Neural progenitor cell (in vitro differentiated cells): ENCODE measurements at places on chromosomes 1 and 21. TPM values are rescaled to one million over a fixed set of nuclear protein-coding genes. Genes with fewer than 3 reads are reported as not detected.

The MTARC1 gene
- total RNA-seq, result 11.3 and 11.5 TPM in 2 replicates

The DISP3 gene
- 2.0 and 3.4 TPM in 2 replicates for total RNA-seq

The PPIAL4G gene
- 0.03 and 0.09 TPM in 2 replicates for total RNA-seq

The VHLL gene
- total RNA-seq, result 0.34 TPM in 1 of 2 replicates, not detected in the other

The FOXO6 gene
- 2.1 TPM in 1 of 2 replicates, not detected in the other for total RNA-seq

The TNFSF4 gene
- 1.2 and 2.1 TPM in 2 replicates for total RNA-seq

The FCRL4 gene
- total RNA-seq, result not detected in 2 replicates

- DNase-seq, result no peak
Measured at GRCh38 chr21:17003258-17003615, 509.6 kb upstream of the CXADR start.

- DNase-seq, result no peak
Measured at GRCh38 chr1:95171270-95172245, 54.4 kb downstream of the TLCD4 start.

GRCh38 chr1:167273027-167273800 is 52.5 kb downstream of the POU2F1 start:
- DNase-seq, result no peak

DNA sequence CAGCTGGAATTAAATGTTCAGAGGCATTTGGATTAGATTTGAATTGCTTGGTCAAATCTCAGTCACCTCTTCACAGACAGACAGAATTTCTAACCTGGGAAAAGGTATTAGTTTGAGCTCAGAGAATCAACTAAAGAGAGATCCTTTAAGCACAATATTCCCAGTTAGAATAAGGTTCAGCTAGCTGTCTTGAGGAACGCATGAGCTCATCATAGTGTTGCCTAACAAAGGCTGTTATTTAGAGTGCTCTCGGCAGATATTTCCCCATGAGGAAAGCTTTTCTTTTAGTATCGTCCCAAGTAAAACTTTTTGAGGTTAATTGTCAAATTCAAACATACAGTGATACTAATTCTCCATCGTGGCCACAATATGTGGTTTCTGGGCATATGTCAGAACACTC is 269.9 kb downstream of the HLX start:
- DNase-seq, result no peak

DNA sequence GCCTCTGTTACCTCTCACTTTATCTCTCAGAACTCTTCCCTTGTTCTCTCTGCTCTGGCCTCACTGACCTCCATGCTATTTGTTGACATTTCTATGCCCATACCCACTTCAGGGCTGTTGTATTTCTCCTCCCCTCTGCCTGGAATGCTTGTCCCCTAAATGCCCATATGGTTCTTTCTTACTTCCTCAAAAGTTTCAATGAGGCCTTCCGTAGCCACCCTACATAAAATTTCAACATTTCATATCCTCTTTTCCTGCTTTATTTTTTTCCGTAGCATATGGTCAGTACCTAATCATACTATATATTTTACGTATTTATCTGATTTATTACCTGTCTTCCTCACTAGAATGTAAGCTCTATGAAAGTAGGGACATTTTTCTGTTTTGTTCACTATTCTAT is 47.1 kb upstream of the ZYG11A start:
- DNase-seq, result no peak

- DNase-seq, result no peak
Measured at GRCh38 chr1:180112984-180113647, 41.6 kb upstream of the QSOX1 start.

DNA sequence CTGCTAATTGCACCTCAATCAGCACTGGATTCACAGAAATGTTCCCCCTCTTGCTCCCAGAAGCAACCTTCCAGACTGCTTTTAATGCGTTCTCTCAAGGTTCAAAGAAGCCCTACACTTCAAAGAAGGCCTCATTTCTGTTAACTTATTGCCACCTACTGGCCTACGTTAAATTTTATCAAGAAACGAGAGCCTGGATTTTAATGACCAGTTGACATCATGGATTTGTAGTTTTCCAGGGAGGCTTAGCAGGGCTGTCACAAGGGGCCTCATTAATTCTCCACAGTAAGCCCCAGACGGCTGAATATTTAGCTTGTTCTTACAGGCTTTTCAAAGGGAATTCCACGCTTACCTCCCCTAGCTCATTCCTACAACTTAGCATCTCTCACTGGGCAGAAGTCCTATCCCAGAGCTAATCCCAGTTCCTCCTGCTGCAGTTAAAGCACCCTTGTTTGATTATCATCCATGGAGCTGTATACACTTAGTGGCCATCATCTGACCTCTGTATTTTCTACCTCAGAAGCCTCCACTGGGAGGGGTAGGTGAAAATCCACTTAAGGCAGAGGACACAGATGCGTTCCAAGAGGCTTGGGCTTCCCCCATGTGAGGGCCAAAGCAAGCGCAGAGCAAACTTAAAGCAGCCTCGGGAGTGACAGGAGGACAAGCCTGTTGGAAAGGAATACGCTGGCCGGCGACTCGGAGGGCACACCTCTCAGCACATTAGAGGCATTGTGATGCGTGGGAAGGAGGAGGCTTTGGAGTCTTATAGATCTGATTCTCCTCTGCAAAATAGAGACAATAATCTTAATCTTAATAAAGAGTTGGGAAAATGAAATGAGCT is 32.2 kb upstream of the CYP4X1 start:
- DNase-seq, result peak; percentile 74

DNA sequence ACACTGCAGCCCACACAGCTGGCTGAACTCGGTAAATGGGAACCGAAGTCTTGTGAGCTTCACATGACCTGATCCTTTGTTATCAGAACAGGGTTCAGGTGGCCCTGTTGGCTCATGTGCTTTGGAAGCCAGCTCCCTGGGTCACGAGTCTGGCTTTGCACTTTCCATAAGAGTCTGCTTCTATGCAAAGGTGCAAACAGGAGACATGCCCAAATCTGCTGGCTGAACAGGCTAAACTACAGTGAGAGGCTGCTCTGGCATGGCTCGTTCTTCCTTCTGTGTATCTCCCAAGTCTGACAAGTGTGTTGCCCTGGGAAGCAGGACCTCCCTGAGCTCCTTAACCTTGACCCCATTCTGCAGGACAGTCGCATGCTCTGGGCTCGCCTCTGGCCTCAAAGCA is 549.6 kb downstream of the KIF26B start:
- DNase-seq, result no peak

DNA sequence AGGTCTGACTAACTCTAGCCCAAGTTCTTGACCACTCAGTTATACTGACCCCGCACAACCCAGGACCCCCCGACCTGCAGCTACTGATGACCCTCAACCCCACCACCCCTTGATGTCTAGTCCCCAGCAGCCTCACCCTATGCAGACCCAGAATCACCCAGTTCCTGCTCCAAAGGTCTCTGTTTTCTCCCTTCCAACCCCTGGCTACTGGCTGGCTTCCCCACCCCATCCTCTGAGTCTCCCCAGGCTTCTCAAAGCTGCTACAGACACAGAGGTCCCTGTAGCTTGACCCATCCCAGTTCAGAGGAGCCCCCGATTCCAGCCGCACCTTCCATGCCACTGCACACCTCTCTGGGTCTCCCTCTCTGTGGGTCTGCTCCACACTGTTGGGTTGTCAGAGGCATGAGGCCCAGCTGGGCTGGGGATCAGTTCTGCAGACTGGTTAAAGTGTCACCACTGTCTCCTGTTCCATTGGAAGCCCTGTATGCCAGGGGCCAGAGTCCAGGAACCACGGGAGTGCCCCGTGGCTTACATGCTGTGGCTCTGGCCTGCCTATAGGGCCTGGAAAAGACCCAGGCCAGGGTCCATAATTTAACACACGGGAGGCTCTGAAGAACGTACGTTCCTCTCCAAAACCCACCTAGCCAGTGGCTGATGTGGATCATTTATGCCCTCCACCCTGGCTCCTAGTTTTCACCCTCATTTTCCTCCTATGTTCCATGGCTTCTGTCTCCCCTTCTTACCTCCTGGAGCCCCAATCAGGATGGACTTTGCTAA is 497 bp downstream of the PKLR start:
- no peak for DNase-seq
